ENCODE measurements at places on chromosomes 12 and 14.

- no peak for DNase-seq
Observed at GRCh38 chr14:28294834-28295440, 471.6 kb upstream of the FOXG1 start.

- no peak for DNase-seq
Observed at GRCh38 chr12:119005913-119006312, 24.6 kb downstream of the SRRM4 start.

DNA sequence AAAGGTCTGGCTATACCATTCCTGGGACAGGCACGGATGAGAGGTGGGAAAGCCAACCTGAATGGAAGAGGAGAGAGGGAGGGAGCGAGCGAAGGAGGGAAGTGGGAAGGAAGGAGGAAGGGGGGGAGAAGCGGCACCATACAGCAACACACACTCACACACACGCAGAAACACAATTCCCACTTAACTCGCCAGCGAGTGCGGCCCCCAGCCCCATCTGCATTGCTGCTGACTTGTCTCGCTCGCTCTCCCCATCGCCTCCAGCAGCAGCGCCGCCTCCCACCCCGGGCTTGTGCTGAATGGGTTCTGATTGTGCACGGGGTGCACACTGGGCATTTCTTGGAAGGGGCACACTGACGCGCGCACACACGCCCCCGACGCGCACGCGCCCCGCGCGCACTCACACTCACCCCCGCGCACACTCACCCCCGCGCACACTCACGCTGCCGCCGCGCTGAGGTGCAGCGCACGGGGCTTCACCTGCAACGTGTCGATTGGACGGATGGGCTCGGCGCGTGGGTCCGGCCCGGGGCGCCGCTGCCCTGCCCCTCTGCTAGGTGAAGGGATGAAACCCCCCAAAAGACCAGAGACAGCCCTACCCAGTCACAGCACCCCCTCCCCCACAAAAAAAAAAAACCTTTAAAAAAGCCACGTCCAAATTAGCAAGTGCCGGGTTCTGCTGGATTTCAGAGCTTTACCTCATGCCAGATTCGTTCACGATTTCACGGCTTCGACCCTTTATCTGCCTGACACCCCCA lies 685 bp downstream of the GRIN2B start:
- no peak for DNase-seq

DNA sequence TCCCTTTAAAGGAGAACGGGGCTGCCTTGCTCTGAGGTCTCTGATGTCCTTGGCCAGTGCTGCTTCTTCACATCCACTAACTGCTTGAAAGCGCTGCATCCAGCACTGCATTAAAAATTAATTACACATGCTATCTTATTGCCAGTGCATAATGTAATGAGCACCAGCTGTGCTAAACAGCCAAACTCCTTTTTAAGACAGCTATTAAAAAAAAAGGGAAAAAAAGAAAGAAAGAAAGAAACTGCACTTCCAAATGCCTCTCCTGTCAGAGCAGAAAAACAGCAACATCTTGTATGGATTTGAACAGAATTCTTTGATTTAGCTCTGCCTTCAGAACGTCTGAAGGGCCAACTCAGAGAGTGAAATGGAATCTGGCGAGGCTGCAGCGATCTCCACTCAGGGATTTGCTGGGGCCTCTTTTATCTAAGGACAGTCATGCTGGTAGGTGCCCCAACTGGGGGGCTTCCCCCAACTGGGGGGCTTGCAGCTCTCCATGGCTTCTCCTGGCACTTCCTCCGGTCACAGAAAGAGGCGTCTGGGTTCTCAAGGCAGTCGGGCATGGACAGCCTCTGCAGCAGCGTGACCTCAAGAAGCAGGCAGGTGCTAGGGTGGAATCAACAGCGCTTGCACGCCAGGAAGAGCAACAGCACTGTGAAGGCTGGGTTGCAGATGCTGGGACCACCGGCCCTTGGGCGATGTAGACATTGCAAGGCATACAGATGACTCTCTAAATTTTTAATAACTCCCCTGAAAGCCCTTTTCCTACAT lies 46.4 kb downstream of the BCL11B start:
- no peak for DNase-seq

DNA sequence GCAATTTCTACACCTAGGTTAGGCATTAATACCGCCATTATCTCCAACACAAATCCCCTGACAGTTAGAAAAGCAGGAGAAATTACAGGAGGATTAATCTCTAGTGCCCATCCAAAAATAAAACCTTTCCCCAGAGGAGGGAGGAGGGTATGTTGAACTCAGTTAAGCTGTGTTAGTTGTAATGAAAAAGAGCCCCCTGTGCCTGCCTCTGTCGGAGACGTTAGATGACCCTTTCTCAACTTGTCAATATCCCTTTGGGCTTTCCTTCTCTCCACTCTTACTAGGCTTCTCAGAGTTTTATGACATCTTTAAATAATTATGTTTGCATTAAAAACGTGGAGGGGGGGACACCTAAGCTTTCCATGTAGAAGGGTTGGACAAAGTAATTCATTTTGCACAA lies 278.2 kb downstream of the PDZRN4 start:
- DNase-seq, result no peak

DNA sequence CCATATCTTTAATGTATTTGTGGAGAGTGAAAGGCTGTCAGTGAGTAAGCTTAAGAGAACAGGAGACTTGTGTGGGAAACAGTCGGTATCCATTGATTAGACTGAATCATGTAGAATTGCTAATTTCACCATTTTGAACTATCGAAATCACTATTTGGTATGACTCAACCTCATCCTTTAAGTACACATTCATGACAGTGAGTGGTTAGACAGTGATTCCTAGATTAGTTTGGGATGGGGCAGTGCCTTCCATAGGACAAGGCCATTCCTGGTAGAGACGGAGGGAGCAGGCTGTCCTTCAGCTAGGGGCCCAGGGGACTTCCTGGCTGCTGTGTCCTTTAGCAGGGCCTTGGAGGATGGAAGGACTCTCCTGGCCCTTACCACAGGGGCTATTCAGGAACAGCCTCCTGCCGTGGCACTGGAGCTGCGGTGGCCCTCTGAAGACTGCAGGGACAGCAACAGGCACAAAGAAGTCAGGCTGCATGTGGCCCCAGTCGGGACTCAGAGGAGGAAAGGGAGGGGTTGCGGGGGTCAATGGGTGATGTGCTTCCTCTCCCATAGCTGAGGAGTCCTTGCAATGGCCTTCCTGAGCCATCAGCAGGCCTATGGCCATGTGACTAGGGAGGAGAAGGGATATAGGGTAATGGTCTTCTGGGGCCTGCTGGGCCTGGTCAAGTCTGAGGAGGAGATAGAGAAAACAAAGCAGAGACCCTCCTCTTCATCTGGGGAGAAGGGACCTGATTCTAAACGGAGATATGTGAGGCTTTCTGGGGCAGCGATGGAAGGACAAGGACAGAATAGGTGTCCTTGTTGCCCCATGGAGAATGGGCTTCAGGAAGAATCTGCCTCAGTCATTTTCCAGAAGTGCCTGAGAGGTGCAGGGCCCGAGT lies 11.2 kb downstream of the SERPINA1 start:
- no peak for DNase-seq

GRCh38 chr14:89755816-89756215 lies 198.7 kb downstream of the EFCAB11 start:
- DNase-seq, result no peak

- DNase-seq, result no peak
Observed at GRCh38 chr14:59347511-59347900, 117.7 kb downstream of the GPR135 start.

DNA sequence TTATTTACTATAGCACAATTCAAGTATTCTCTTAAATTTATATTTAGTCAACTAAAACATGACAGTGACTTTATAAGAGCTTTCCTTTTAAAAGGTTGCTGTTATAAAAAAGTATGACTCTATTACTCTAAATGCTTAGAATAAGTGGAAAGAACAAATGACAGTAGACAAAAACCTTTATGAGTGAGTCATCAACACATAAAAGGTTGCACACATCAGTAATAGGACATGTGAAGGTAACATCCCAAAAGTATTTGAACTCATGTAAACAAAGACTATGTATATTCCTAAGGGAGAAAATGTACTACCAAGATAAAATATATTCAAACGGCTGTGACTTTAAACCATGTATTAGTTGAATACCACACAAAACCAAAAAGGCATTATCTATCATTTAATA lies 98.8 kb downstream of the PAWR start:
- no peak for DNase-seq

- DNase-seq, result no peak
Observed at GRCh38 chr14:59356312-59356711, 108.9 kb downstream of the GPR135 start.

DNA sequence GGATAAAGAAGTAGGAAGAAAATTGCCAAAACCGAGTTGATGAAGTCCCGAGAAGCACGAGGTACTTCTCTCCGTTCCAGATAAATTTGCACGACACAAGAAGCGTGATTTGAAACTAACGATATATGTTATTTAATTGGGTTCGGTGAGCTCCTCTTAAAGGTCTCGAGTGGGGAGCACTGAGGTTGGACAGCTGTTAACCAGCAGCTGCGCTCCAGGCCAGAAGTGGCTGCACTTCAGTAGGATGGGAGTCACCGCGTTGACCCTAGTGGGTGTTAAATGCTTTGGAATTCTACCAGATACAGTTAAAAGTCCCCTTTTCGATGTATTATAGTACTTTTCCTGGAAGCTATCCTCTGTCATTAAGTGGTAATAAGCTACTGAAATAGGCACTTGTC lies 953 bp upstream of the DCAF5 start:
- no peak for DNase-seq

- peak; percentile 10 for DNase-seq
Observed at GRCh38 chr12:76519538-76519937, 40.0 kb downstream of the OSBPL8 start.

GRCh38 chr12:33488036-33488435 lies 48.4 kb upstream of the SYT10 start:
- no peak for DNase-seq

GRCh38 chr12:85733984-85734383 lies 102.2 kb downstream of the RASSF9 start:
- DNase-seq, result no peak

GRCh38 chr12:89414322-89414721 lies 62.0 kb upstream of the DUSP6 start:
- no peak for DNase-seq

DNA sequence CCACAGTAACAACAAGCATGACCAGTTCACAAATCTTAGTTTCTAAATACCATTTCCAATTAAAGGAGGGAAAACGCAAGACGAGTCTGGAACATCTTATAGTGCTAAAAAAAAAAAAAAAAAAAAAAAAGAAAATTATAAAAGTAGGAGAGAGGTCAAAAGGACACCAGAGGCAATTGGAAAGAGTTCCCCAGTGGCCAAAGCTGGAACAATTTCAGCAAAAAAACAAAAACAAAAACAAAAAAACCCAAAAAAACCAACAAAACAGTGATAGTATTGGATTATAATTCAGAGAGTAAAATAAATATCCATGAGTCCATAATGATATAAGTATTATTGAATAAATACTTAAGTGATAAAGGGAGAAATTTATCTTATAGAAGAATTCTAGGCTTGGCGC lies 10.3 kb upstream of the NAP1L1 start:
- no peak for DNase-seq

DNA sequence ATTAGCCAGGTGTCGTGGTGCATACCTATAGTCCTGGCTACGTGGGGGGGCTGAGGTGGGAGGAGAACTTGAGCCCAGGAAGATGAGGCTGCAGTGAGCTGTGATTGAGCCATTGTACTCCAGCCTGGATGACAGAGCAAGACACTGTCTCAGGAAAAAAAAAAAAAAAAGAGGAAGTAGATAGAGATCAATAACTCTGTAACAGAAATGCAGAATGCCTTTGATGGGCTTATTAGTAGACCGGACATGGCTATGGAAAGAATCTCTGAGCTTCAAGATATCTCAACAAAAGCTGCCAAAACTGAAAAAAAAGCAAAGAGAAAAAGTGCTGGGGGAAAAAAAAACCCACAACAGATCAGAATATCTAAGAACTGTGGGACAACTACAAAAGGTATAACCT lies 37.5 kb downstream of the GPR68 start:
- DNase-seq, result no peak

- no peak for DNase-seq
Observed at GRCh38 chr14:54001189-54001878, 44.7 kb upstream of the BMP4 start.

DNA sequence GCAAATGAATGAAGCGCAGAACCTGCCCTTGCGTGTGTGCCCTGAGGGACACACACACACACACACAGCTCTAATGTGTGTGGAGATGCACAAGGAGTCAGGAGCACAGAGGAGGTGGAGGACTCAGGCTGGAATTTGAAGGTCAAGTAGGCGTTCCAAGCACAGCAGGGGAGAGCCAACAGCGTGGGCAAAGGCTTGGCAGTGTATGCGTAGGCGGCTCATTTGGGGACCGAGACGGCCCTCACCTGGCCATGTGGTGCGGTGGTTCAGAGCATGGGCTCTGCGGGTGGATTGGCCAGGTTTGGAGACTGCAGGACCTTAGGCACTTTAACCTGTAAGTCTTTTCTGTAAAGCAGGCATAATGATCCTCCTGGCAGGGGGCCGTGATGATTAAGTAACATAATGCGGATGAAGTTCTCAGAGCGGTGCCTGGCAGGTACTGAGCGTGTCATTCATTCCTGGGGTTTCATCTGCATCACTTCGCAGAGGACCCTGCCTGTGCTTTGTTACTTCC lies 69.5 kb upstream of the SLC24A4 start:
- DNase-seq, result no peak

- DNase-seq, result peak; percentile 29
Observed at GRCh38 chr12:94150240-94151121, 2.1 kb downstream of the PLXNC1 start.

DNA sequence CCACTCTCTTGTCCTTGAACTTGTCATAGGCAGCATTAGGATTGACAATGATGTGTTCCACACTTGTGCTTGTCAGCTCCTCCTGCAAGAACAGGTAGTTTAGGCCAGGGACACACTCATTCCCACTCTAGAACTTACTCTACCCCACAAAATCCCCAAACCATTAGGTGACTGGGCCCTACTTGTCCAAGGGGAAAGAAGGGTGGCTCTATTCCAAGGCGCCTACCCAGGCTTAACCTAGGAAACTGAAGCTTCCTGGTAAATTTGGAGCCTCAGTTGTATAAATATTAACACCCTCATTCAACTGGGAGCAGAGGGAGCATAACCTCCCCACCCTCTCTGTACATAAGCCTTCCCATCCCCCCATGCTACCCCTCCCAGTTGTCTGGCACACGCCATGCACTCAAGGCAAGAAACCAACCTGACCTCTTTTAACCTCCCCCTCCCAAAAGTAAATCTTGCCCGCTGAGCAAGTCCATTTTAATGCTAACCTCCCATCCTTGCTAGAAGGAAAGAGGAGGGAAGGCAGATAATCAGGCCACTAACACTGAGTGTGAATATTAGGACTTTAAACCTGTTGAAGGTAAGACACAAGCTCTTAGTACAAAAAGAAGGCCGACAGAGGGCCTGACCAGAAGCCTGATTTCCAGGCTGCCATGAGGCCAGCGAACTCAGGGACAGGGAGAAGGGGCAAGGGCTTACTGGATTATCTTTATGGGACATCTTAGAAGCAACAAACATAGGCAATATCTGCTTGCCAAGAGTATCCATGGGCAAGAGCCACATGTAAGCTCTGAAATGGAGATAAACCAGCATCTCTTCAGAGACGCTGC lies 11.0 kb downstream of the DCTN2 start:
- DNase-seq, result no peak
